Activated naive CD4-positive, alpha-beta T cell (primary cell): ENCODE measurements at places on chromosomes 7 and 10.

DNA sequence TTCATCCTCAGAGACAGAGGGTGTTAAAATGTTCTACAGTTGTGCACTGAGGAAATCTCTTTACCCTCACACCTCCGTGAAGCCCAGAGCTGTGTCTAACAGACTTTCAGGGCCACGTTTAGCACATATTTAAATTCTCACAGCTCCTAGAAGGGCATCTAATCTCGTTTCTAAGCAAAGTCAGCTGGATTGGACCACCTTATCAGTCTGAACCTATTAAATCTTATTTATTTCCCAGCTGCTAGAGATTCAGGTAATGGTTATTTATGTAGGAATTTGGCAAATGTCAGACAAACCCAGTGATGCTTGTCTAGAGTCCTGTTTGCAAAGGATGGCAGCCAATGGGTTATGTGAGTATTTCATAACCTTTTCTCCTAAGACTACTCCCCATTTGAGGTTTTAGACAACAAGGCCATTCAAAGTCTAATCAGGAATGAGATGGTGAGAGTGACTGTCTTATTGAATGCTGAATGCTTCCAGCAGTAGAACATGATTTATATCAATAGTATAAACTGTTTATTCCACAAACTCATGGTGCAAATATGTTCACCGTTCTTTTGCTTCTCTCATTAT, 54.8 kb upstream of the EXOC4 start:
- no peak for DNase-seq

DNA sequence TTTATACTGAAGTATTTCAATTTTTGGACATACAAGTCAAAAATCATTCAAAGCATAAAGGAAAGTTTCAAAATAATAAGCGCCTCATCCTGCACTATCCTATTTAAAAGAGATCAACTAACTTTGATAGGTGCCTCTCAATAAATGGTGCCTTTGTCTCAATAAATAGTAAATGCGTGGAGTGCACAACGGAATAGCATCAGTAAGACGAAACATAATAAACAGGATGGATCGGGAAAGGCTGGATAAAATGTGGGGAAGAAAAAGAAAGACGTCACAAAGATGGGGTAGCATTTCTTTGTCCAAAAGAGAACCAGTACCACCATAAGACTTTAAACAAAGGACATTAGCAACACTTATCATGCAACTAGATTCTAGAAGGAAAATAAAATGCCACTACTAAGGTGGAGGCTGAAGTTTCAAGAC, 571 bp upstream of the PRKAR2B start:
- DNase-seq = no peak

DNA sequence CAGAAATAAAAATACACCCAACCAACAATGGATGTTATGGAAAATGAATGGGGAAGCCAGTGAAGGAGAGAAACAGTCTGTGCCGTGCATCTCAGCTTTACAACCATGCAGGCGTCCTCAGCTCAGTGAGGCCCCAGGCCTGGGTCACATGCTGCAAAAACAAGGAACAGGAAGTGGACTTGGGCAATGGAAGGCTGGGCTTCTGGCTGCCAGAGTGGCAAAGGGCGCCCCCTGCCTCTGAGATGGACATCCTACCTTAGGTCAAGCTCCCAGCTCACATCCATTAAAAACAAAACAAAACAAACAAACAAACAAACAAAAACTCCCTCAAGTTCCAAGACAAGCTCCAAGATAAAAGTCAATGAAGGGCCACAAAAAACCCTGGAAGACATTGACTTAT, 54.7 kb upstream of the AFAP1L2 start:
- DNase-seq = no peak

DNA sequence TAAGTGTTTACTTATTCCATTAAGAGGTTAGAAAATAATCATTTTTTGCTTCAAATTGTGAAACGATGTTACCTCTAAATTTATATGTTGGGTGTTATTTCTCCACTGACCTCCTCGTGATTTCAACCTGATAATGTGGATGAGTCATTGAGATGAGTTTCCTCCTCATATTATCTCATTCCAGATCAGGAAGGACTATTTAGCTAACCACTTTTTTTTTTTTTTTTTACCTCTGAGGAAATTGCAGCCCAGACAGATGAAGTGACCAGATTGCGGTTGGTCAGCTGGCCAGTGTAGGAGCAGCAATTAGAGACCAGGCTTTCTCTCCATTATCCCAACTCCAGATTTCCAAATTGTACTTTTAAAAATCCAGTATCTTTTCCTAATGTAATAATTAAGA, 248.7 kb downstream of the FZD1 start:
- DNase-seq = no peak

DNA sequence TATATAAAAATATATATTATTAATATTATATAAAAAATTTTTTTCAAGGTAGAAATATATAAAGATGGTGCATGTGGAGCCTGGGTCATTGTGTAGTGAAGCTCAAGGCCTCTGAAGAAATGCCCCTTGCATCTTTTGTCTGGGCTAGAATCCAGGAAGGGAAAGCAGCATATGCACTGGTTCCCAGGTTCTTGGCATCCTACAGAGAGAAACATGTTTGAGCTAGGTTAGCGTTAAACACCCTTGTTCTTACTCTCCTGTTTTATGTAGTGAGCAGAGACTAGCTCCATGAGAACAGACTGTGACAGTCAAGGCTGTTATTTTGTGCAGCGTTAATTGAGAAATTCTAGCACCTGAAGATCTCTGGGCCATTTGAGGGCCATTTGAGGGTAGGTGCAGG, 116.1 kb downstream of the POM121L12 start:
- no peak for DNase-seq

- no peak for DNase-seq
Measured at GRCh38 chr7:102897856-102898531, 14.8 kb upstream of the LRRC17 start.

DNA sequence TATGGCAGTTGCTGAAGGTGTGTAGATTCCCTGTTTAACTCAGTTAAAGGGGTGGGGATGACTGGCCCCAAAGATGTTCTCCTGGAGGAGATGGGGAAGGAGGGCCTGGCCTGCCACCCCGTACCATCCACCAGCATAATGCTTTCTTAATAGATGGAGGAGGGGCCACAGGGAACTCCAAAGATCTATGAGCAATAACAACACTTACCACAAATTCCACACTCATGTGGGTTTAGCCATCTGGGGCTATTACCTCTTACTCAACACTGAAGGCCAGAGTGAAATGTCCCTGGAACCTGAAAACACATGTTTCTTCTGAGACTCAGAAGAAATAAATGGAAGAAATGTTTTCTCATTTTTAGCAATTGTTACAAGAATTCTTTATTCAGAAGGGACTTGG, 259.0 kb downstream of the CXCL12 start:
- no peak for DNase-seq

DNA sequence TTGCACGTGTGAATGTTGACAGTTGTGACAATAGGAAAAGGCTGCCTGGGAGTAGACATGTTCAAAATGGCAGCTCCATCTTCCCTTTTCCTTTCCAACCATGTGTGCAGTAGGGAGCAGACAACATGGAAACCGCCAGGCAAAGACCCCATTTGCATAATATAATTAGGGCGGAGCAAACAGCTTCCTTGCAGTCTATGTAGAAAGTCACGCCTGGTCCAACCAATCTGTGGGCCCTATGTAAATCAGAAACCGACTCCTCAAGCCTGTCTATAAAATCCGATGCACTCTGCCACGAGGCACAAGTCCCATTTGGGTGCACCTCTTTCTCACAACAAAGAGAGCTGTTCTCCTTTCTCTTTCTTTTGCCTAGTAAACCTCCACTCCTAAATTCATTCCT, 19.6 kb downstream of the NEBL start:
- no peak for DNase-seq

DNA sequence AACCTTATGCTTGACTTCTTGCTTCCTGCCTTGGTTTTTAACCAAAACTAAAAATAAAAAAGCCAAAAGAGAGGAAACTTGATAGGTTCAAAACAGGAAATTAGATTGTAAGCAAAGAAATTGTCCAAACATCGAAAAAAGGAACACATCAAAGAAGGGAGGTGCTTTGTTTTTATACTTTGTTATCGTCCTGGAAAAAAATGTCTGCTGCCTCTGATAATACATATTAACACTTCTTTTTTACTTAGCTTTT, 286.6 kb upstream of the C7orf33 start:
- no peak for DNase-seq

DNA sequence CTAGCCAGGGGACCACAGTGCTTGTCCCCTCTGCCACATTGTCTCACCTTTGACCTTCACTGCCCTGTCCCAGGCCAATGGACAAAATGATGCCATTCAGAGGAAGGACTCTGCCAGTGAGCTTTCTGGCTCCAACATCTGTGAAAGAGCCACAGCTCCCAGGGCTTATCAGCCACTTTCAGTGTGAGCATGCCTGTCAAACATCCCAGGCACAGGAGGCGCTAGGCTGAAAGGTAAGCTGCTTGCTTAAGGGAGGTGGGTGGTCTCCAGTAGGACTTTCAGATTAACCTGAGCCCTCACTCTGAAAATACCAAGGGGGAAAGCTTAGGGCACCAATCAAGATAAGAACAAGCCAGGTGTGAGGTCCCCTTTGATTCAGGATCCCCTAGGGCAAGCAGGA, 59.8 kb upstream of the GDF10 start:
- DNase-seq = no peak

DNA sequence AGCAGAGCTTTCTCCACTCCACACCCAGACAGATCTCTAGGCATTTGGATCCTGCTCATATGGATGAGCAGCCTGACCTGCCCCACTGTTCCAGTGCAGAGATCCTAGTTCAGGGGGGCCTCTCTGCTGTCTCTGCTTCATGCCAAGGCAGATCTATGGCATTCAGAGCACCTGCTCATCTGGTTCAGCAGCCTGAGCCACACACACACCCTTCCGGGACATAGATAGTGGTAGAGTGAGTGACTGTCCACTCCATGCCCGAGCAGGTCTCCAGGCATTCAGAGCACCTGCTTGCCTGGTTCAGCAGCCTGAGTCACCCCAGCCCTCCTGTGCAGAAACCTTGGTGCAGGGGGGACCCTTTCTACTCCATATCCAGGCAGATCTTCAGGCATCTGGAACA, 54.3 kb upstream of the ZNF800 start:
- DNase-seq = no peak

GRCh38 chr7:71388181-71388580, 256.2 kb downstream of the GALNT17 start:
- DNase-seq = no peak

GRCh38 chr10:15348579-15348978, 22.5 kb downstream of the FAM171A1 start:
- DNase-seq = no peak

DNA sequence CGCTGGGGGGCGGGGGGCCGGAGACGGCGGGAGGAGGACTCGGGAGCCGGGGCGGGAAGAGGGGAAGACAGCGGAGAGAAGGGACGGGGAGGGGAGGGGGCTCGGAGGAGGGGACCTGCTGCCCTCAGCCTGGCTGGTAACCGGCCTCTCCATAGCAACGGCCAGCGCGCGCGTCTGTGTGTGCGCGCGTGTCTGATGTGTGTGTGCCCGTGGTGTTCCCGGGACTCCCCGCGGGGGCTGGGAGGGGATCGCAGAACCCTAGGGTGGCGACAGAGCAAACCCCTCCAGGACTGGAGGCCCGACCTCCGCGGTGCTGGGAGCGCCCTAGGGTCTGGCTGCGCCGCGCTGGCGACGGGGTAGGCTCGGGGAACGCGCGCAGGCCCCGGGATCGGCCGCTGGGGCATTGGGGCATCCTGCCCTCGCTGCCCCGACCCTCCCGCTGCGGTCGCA, 356.3 kb downstream of the DNAJB6 start:
- DNase-seq = no peak

GRCh38 chr10:80144696-80145131, 12.2 kb downstream of the PLAC9 start:
- no peak for DNase-seq

DNA sequence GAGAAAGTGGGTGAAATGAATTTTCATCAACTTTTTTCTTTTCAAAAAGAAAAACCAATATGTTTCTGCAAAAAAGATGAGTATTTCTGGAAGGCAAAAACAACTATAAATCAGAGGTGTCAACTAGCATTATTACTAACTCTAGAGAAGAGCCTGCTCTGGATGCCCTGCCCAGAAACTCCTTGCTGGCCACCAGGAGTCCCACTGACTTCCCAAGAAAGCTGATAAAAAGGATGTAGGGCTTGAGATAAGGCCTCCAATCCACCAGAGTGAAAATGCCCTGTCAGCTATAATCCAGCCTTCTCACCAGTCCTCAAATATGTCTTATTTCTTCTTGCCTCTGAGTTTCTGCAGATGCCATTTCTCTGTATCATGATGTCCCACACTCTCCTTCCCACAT, 16.7 kb upstream of the FZD1 start:
- no peak for DNase-seq

GRCh38 chr10:17682236-17682946, 38.4 kb downstream of the STAM start:
- no peak for DNase-seq

DNA sequence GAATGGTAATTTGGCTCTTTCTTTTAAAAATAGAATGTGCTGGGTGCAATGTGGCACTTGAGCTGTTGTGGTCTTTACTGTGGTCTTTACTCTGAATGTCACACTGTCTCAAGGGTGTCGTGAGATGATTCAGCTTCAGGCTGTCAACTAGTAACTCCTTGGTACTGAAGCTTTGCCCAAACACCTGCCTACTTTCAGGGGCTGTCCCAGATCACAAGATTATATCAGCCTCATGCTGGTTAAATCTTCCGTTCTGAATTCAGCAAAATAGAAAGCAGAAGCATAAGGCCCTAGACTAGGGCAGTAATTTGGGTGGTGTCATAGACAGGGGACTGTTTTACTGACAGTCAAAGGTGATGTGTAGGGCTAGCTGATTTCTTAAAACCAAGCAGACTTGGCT, 110.9 kb downstream of the BAMBI start:
- DNase-seq = no peak

DNA sequence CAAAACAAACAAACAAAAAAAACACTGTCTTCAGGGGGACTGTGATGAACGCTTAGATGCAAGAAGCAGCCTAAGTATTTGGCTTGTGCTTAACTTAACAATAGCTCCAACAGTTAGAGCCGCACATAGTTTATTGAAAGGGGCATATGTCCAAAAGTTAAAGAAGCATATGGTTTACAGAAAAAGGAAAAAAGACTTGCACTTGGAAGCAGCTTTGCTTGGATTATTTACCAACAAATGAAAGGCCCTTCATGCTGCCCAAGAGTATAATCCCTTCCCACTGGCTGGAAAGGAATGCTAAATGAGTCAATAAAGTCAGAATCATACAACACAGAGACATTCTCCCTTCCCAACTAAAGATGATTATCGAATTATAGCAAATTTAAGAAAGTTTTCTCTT, 77.9 kb downstream of the GLI3 start:
- DNase-seq = no peak
